ENCODE measurements at places on chromosomes 5 and 9.

- DNase-seq: no peak
Observed at GRCh38 chr9:95125652-95126051, 191.9 kb downstream of the FANCC start.

GRCh38 chr5:154449786-154450185 lies 4.0 kb downstream of the SAP30L start:
- DNase-seq: no peak

DNA sequence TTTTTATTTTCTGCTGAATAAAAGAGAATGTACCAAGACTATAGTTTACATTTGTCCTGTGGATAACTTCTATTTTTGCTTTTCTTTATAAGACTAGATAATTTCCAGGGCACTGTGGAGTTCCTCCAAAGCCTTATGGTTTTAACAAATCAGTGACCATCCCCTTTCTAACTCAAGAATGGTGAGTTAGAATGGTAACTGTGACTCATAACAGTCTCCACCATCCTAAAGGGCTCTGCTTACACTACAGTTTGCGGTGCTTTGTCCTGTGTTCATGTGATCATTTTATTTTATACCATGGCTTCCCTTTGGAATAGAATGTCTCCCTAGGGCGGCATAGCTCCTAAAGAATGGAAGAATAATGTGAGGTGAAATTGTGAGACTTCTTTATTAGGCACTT lies 30.2 kb downstream of the WDR36 start:
- no peak for DNase-seq

DNA sequence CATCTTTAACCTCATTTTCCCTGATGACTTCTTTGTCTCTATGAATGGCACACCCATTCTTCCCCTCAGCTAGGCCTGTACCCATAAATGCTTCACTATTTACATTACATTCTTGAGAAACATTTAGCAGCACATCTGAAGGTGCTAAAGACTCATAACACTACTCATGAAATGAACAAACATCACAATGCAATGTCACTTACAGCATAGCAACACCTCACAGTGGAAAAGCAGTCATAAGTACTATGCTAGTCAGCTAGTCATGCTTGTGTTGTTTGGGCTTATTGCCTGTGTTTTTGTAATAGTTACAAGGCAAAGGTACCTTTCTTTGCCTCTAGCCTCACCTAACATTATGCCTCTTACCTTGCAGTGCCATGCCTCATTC lies 228.9 kb downstream of the KIAA0825 start:
- DNase-seq: no peak

DNA sequence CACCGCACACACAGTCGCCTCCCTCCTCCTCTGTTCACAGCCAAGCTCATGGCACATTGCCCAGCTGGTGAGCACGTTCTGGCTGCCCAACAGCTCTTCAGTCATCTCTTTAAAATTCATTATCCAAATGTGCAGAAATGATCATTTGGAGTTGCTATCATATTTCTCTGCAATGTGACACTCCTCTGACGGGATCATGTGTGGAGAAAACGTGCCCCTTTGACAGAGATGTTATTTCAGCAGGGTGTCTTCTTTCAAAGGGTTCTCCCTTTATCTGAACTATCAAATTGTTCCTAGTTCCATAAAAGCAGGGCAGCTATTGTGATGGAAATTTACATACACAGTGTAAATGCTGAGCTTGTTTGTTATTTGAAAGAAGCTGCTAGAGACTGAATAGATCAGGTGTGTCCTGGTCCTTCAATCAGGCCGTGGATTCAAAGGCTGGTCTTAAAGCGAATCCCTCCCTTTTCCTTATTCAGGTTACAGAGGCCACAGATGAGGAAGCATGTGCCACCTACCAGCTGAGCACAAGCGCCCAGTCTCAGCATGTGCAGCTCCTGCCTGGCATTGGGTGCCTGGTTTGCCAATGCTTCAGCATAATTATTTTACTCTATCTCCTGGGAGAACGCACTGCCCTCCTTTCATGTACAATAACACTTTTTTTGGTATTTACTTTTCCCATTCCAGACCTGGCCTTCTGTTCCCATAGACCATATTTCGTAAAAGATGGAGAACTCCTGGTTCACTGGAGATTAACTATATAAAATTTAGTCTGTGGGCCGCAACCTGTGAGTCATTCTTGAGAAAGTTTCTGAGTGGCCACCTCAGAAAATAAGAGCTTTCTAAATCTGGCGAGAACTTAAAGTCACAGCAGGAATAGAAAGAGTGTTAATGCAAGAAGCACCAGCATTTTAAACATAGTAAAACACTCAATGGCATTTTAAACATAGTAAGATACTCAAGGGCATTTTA lies 433.7 kb downstream of the ENC1 start:
- DNase-seq: peak; percentile 11

- DNase-seq: no peak
Observed at GRCh38 chr5:126811515-126812198, 34.7 kb downstream of the LMNB1 start.

DNA sequence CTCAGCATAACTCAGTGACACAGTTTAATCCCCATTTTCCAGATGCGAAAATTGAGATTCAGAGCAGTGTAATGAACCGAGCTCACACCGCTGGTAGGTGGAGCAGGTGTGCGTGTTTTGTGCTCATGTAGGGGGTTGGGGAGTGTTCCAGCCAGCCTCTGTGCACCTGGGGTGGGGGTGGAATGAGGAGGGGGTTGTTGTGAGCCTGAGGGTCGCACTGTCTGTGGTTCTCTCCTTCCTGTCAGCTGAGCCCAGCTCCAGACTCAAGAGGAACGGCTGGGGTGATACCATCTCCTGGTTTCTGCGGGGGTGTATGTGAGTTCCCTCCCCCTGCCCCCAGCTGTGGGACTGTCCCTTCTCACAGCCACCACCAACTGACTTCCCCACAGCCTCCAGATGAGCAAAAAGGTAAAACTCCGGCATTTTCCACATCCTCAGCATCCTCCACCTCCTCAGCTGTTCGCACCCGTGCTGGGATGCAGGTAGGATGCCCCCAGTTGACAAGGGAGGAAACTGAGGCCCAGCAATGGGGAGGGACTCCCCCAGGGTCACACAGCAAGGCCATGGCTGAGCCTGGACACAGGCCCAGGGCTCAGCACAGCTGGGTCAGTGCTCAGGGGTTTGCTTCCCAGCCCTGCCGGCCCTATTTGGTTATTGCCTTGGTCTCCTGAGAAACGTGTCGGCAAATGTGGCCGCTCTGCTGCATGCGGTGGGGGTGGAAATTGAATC lies 2.1 kb downstream of the SH2D3C start:
- peak; percentile 83 for DNase-seq

DNA sequence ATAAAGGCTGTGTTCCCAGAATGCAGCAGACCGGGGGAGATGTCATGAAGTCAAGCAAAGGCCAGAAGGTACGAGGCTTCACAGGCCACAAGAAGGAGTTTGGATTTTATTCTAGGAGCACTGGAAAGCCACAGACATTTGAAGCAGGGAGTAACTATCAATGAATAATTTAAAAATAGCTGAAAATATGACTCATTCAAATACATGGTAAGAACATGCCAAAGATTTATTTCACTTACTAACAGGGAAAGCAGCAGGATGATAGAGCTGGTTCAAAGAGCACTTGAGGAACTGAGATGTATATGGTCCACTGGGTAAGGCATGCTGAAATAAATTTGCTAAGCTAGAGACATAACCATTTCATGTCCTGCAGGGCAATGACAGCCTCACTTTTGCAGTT lies 53.2 kb downstream of the MSX2 start:
- no peak for DNase-seq

DNA sequence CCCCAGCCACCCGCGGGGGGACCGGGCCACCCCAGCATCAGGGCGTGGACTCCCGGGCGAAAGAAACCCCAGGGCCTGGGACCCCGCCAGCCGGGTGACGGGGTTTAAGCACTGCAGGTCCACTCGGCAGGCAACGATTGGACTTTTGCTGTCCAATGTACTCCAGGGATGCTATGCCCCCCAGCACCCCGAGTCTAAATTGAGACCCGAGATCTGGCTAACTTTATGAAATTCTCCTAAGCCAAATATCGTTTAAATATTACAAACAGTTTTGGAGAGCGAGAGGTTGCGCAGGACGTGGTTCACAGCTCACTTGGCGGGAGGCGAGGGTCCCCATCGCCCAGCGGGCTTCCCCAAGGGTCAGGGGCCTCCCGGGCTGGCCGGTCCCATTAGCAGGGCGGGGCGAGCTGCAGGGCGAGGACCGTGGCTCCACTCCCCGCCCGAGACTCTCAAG lies 384 bp upstream of the MRPS2 start:
- no peak for DNase-seq

DNA sequence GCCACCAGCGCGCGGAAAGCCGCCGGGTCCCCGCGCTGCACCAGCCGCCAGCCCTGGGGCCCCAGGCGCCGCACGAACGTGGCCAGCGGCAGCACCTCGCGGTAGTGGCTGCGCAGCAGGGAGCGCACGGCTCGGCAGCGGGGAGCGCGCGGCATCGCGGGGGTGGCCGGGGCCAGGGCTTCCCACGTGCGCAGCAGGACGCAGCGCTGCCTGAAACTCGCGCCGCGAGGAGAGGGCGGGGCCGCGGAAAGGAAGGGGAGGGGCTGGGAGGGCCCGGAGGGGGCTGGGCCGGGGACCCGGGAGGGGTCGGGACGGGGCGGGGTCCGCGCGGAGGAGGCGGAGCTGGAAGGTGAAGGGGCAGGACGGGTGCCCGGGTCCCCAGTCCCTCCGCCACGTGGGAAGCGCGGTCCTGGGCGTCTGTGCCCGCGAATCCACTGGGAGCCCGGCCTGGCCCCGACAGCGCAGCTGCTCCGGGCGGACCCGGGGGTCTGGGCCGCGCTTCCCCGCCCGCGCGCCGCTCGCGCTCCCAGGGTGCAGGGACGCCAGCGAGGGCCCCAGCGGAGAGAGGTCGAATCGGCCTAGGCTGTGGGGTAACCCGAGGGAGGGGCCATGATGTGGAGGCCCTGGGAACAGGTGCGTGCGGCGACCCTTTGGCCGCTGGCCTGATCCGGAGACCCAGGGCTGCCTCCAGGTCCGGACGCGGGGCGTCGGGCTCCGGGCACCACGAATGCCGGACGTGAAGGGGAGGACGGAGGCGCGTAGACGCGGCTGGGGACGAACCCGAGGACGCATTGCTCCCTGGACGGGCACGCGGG lies at the start of gene TERT:
TERT (minus strand) TSS at position 234 of the 815 bp plus-strand sequence; CDS start at position 155, 79 bp downstream.
- DNase-seq: peak; percentile 98

DNA sequence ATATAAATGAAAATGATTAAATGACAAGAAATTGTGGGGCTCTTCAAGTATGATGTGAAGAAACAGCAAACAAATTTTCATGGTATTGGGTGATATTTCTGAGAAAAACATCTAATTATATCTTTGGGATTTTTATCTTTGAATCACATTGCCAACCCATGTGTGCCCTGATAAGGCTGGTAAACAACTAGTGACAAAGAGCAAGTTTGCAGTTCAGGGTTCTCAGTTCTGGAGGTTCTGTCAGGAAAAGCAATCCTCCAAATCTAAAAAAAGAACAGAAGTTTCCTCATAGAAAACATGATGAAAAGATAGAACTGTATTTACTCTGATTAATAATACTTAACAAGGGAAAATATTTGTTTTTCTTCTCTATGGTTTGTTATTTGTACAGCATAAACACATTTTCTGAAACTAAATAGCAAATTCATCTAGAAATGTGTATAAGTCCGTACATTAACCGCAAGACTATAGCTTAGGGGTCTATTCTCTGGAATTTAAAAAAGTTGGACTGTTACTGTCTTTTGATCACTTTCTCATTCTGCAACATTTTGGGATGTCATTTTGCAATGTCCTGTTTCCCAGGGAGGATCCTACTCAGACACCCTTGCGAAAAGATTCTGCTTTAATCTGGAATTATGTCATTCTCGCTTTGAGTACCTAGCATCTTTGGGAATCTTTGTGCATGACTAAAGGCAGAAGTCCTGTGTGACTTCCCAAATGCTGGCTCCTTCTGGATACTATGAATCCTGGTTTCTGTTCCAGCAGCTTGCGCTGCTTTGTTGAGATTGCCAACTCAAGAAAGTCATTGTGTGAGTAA lies 308.5 kb downstream of the ADGRV1 start:
- DNase-seq: no peak

DNA sequence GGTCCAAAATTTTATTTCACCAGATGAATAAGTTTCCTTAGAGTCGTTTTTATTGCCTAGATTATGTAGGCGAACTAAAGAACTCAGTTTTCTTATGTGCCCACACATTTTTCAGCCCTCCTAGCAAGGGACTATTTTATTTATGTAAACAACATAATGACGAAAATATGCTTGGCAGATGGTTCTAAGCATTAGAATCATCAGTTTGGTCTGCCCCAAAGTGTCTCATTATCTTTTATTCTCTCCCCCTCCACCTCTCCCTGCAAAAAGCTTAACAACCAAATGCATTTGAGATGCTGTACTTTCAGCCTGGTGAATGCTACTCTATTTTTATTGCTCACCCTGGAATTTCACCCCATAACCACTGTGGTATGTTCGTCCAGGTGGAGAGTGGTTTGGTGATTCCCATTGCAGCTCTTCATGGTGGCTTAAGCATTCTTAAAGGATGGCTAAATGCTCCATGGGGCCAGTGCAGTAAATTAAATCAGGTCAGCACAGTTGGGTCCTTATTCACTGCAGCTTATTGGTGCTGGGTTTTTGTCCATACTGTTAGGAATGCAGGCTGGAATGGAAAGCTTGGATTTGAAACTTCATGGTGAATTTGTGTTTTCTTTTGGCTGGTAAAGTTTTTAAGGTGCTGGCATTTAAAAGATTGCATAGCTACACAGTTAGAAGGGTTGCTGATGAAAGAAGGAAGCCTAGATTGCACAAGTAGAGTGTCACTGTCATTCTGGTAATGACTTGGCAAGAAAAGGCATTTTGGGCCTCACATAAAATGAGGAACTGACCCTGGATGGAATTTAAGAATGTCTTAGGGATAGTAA lies 39.2 kb downstream of the TLE4 start:
- DNase-seq: no peak

All from H7 (cell line).